ENCODE measurements at places on chromosomes 3 and 15. TPM values are rescaled to one million over a fixed set of nuclear protein-coding genes. Genes with fewer than 3 reads are reported as not detected.
A peak's percentile ranks its signal among the peaks of the same experiment; 100 is the strongest.

DNA sequence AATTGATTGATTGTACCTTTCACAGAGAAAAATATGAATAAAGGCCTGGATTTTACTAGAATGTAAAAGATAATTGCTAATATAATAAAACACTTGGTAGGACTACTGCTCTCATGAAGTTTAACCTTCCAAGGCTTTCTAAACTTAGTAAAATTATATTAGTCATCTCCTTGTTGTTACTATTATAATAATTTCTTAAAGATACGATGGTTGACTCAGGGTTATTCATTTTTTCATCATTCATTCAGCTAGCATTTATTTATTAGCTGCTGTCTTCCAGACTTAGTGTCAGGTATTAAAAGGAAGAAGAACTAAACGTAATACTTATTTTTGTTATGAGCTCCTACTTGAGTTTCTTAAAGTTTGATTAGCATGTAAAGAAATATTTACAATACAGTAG lies 771.6 kb upstream of the NR2F2 start:
- H3K27me3 ChIP-seq: no peaks in the 10 kb centered on the region
- DNase-seq: no peak

DNA sequence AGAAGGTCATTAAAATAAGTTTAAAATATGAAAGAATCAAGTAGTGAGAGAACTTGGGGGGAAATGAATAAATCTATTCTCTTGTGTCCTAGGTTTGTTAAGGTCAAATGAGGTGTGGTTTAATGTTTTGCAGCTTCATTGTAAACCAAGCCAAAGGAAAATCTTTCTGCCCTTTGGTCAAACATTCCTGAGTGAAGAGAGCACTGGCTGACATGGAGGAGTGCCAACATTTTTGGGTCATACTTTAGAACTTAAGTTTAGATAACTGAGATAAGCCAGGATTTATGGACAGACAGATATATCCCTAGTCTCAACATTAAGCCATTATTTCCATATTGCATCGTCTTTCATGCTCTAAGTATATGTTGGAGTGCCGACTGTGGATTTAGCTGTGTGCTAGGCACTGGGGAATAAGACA lies 66.4 kb downstream of the PTPRG start:
- H3K36me3 ChIP-seq: no peaks in the 10 kb centered on the region
- no peaks in the 10 kb centered on the region for H3K27me3 ChIP-seq
- H3K4me1 ChIP-seq: peaks cover 25% of the 10 kb centered on the region
- H3K27ac ChIP-seq: no peak overlapping the region

GRCh38 chr3:186170516-186170915 lies 61.6 kb upstream of the ETV5 start:
- no peaks in the 10 kb centered on the region for H3K27me3 ChIP-seq
- no peaks in the 10 kb centered on the region for H3K36me3 ChIP-seq
- H3K4me1 ChIP-seq: no peaks in the 10 kb centered on the region
- H3K4me3 ChIP-seq: no peak overlapping the region
- DNase-seq: no peak

Gene IL20RB
- 0.71 TPM for total RNA-seq

GRCh38 chr15:25802285-25802830 lies 60.8 kb downstream of the ATP10A start:
- DNase-seq: no peak
- H3K27me3 ChIP-seq: no peaks in the 10 kb centered on the region
- H3K36me3 ChIP-seq: no peaks in the 10 kb centered on the region
- H3K4me1 ChIP-seq: peaks cover 11% of the 10 kb centered on the region
- H3K27ac ChIP-seq: no peak overlapping the region

- no peak overlapping the region for H3K27ac ChIP-seq
- no peaks in the 10 kb centered on the region for H3K27me3 ChIP-seq
- peaks cover 36% of the 10 kb centered on the region for H3K4me1 ChIP-seq
These were observed 12.4 kb downstream of the PPP4R2 start for GRCh38 chr3:73009008-73009407.

Gene GOLGA8R
- total RNA-seq: 1.8 TPM

GRCh38 chr3:175447521-175447920 lies 588.4 kb downstream of the NAALADL2 start:
- no peak overlapping the region for H3K27ac ChIP-seq
- DNase-seq: no peak
- no peaks in the 10 kb centered on the region for H3K27me3 ChIP-seq

DNA sequence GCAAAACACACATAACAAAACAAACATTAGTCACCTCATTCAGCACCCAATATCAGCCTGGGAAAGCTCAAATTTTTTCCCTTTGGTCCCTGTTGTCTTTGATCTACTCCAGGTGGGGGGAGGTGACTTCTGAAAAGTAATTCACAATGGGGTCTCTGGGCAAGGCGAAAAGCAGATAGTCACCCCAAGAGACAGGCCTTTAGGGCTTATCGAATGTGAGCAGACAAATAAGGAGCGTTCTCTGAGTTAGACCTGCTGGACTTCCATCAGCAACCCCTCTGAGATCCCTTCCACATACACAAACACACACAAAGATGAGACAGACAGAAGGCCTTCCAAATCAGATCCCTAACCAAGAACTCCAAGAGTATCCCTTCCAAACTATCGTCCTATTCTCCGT lies 171.0 kb upstream of the SMAD3 start:
- no peak overlapping the region for H3K4me3 ChIP-seq
- H3K27me3 ChIP-seq: no peaks in the 10 kb centered on the region

DNA sequence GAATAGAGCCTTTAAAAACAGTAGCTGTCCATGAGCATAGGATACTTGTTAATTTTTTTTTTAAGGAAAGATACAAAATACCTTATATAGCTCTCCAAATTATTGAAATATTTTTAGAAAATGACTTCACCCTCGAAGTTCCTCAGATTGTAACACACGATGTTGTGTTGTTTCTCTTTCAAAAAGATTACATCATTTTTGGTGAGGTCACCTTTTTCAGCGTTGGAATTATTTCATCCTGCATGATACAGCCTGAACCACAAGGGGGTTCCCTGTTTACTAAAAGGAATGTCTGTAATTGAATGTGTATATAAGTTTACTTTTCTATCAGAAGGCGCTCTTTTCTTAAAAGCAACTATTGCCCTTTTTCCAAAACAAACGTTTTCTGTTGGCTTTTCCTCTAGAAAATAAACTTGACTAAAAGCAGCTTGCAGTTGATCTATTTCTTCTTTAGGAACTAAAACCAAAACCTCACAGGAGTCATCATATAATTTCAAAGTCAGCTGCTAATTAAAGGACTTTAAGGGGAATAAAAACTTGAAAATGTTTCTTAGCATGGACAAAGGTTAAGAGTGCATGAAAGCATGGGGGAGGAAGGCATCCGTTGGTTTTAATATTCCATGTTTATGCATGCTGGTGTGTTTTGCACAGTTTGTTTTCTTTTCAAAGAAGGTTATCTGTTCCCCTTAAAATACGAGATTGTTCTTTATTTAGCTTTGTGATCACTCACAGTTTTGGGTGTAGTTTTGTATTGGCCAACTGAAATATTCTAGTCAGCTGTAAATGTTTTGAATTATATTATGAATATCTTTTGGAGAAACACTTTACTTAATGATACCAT lies 29.4 kb downstream of the LYSMD4 start:
- no peaks in the 10 kb centered on the region for H3K36me3 ChIP-seq
- no peaks in the 10 kb centered on the region for H3K27me3 ChIP-seq
- no peak for DNase-seq
- H3K4me3 ChIP-seq: no peak overlapping the region
- peaks cover 43% of the 10 kb centered on the region for H3K4me1 ChIP-seq
- peak overlapping the region; percentile 90 for H3K27ac ChIP-seq

- H3K4me1 ChIP-seq: no peaks in the 10 kb centered on the region
- no peaks in the 10 kb centered on the region for H3K27me3 ChIP-seq
- H3K27ac ChIP-seq: no peak overlapping the region
These were observed 99.8 kb downstream of the SERPINI1 start for GRCh38 chr3:167835359-167835758.

Gene TM6SF1
- 9.2 TPM for total RNA-seq

Gene RAD51
- total RNA-seq: 1.5 TPM

DNA sequence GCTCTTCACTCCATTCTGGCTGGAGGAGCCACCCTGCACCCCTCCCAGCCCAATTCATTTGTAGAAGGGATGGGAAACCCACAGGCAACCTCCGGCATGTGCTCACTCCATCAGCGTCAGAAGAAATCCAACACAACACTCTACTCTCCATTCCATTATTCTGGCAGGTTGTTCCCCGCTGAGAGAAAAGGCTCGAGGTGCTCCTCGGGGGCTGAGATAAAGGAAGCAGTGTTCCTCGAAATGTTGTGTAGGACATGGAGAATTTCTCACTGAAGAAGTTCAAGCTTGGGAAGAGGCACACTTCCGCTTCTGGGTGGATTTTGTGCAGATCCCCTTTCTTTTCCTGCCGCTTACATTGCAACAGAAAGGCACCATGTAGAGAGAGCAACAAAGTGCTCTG lies 355.0 kb upstream of the CFAP20DC start:
- no peak for DNase-seq
- H3K27me3 ChIP-seq: no peaks in the 10 kb centered on the region
- H3K4me3 ChIP-seq: no peak overlapping the region
- H3K27ac ChIP-seq: no peak overlapping the region
- H3K36me3 ChIP-seq: no peaks in the 10 kb centered on the region

Gene CCNB2
- total RNA-seq: 0.25 TPM

Gene KIF23
- total RNA-seq: 0.69 TPM

Gene POLQ
- 0.17 TPM for total RNA-seq

Gene LIPH
- total RNA-seq: not detected

GRCh38 chr15:66132251-66132816 lies 121.2 kb downstream of the MEGF11 start:
- H3K27ac ChIP-seq: no peak overlapping the region
- H3K27me3 ChIP-seq: no peaks in the 10 kb centered on the region
- H3K4me3 ChIP-seq: no peak overlapping the region

DNA sequence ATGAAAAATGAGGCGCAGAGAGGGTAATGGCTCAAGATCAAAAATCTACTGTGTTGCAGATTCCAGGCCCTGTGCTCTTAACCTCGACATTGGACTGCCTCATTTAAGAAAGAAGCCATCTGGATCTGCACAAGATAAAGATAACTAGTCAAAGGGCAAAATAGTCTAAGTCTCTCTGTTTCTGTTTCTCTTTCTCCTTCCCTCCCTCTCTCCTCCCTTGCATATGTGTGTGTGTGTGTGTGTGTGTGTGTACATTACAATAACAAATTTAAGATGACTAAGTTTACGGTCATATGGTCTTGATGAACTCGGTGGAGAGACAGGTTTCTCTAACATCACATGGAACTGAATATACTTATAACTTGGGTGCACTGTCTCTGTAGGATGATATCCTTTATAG lies 69.2 kb downstream of the MEIS2 start:
- no peak overlapping the region for H3K27ac ChIP-seq
- H3K27me3 ChIP-seq: no peaks in the 10 kb centered on the region
- no peaks in the 10 kb centered on the region for H3K4me1 ChIP-seq
- no peak overlapping the region for H3K4me3 ChIP-seq
- DNase-seq: no peak

DNA sequence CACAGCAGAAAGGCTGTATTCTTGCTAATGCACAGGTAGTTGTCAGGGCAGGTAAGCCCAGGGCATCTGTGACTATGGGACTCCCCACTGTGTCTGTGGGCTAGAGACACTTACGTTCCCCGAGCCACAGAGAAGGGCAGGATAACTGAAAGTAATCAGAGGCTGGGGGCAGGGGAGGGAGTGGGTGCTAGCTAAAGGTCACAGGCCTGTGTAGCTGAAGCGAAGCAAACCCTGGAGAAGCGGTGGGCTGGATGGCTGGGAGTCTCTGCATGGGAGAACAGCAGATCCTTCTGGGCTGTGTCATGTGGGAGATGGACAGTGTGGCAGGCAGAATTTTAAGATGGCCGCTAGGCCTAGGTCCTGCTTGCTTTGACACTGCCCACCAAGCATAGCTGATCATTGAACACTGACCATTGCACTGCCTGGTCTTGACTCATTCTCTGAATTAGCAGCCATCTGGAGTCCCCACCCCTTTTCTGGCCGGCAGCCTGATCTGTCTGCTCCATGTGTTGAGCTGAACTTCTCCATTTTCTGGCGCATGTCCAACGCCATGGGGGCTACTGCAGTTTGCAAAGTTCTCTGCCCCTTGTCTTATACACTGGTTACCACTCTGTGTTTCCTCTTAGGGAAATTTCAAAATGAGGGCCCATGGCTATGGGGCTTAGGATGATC lies 110.0 kb downstream of the DGKG start:
- no peaks in the 10 kb centered on the region for H3K36me3 ChIP-seq
- no peak overlapping the region for H3K4me3 ChIP-seq
- no peak overlapping the region for H3K27ac ChIP-seq

Gene ZBTB47
- 99.5 TPM for total RNA-seq

- DNase-seq: no peak
- no peaks in the 10 kb centered on the region for H3K27me3 ChIP-seq
- H3K4me1 ChIP-seq: peaks cover 3% of the 10 kb centered on the region
- no peak overlapping the region for H3K4me3 ChIP-seq
- no peak overlapping the region for H3K27ac ChIP-seq
These were observed 810.2 kb upstream of the ALCAM start for GRCh38 chr3:104556372-104557078.

Gene SMAD3
- 25.7 TPM for total RNA-seq

GRCh38 chr3:126284258-126284904 lies 72.8 kb downstream of the KLF15 start:
- no peak overlapping the region for H3K27ac ChIP-seq
- no peak for DNase-seq
- peaks cover 13% of the 10 kb centered on the region for H3K4me1 ChIP-seq

DNA sequence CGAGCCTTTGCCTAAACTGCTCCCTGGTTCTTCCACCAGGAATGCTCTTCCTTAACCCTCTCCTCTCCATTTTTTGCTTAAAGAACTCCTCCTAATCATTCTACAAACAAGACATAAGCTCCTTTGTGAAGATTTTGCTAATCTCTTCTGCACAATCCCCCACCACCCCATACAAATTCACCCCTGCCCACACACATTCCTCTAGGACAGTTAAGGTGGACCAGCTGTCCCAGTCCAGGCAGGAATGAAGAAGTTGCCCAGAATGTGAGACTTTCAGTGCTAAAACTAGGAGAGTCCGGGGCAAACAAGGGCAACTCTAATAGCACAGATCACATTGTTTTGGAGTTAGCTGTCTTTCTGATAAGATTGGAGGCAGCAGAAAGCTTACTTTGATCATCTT lies 13.9 kb upstream of the FAM174B start:
- H3K36me3 ChIP-seq: no peaks in the 10 kb centered on the region
- H3K4me3 ChIP-seq: no peak overlapping the region
- H3K27me3 ChIP-seq: no peaks in the 10 kb centered on the region

Gene GPR27
- 1.2 TPM for total RNA-seq

Gene VPS8
- 52.6 TPM for total RNA-seq

GRCh38 chr3:68249265-68249664 lies 594.9 kb upstream of the SUCLG2 start:
- H3K27me3 ChIP-seq: no peaks in the 10 kb centered on the region
- DNase-seq: no peak
- H3K36me3 ChIP-seq: no peaks in the 10 kb centered on the region

All from psoas muscle (tissue), 8 donors.